HFFc6 (cell line): ENCODE measurements at places on chromosomes 5 and 9. TPM values are rescaled to one million over a fixed set of nuclear protein-coding genes. Genes with fewer than 3 reads are reported as not detected.

DNM1 gene
- total RNA-seq = 16.8 to 32.5 TPM (median 17.3 TPM) in 3 replicates

TXNDC8 gene
- not detected in 2 replicates for total RNA-seq

FSD1L gene
- 2.7 to 3.2 TPM (median 3.0 TPM) in 3 replicates for total RNA-seq

ORM1 gene
- total RNA-seq = not detected in 3 replicates

WNK2 gene
- not detected in 3 replicates for total RNA-seq

RFX3 gene
- 2.8 to 3.1 TPM (median 3.1 TPM) in 3 replicates for total RNA-seq
